Stimulated activated CD4-positive, alpha-beta T cell treated with anti-CD3 and anti-CD28 coated beads, Interleukin-4, amount 100 ng/mL, for 1 hour (primary cell): ENCODE measurements at places on chromosomes 1 and 21.

DNA sequence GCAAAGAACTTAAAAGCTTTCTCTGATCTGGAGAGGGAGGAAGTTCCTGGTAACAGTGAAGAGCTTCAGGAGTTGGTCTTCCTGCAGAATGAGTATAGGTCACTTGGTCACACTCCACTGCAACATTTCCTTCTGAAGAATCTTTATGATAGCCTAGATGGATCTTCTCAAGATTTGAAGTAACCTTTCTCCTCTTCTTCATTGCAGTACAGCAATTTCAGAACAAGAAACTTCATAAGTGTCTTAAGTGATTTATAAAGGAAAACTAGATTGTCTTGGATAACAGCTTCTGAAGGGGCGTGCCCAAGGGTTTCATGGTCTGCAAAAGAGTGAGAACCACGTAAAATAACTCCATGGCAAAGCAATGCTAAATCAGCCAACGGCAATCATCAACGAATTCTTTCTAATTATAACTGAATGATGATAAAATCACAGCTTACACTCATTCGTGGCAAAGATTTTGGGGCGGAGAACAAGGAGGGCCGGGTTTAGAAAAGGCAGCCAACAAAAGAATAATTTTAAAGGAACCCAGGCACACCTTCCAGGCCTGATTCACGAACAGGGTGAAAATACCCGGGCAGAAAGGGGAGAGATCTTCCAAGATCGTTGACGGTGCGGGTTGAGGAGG, 53.9 kb upstream of the ASPM start:
- no peak for DNase-seq

DNA sequence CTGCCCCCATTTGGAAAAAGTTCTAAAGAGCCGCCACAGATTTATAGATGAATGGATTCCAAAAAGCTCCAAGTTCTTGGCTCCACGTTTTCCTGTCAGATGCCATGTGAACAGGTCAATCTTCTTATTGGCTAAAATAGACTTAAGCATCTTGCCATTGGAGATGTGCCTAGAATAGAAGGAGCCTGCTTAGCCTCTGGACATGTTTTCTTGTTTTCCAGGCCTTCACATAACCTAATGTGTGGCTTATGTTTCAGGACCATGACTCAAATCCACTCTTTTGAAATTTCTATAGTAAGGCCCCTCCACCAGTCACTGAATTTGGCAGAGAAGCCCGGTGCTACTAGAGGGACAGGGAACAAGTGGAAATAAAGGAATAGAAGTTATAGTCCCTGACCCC, 31.5 kb downstream of the PHC2 start:
- DNase-seq, result no peak

- no peak for DNase-seq
Observed at GRCh38 chr1:60753036-60753900, 329.1 kb upstream of the NFIA start.

- no peak for DNase-seq
Observed at GRCh38 chr1:219039682-219040154, 134.0 kb upstream of the LYPLAL1 start.

DNA sequence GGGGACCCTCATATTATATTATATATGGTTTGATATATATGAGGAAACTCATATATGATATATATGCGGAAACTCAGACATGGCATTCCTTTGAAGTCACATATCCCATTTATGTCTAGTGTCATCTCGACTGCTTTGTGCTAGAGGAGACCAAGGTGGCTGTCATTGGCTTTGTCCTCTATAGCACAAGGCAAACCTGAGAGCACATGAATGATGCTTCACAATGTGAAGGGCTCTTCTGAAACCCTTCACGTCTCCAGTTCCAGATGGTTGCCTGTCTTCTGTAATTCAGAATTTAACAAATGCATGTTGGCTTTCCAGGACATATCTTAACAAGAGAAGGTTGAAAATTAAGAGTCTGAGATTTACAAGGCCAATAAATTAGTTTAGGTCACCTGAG, 303.6 kb downstream of the BARHL2 start:
- no peak for DNase-seq

- DNase-seq, result no peak
Observed at GRCh38 chr1:205794011-205794730, 18.8 kb downstream of the SLC41A1 start.

DNA sequence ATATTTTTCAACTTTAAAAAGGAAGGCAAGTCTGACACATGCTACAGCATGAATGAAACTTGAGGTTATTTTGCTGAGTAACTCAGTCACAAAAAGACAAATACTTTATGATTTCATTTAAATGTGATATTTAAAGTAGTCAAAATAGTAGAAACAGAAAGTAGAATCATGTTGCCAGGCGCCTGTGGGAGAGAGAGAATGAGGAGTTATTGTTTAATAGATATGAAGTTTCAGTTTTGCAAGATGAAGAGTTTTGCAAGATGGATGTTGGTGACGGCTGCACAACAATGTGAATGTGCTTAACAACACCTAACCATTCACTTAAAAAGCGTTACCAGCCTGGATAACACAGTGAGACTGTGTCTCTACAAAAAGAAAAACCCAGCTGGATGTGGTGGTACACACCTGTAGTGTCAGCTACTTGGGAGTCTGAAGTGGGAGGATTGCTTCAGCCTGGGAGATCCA, 20.7 kb upstream of the ATP1A1 start:
- peak; percentile 17 for DNase-seq

- DNase-seq, result no peak
Observed at GRCh38 chr1:205353612-205354011, 3.1 kb downstream of the KLHDC8A start.

GRCh38 chr1:64139877-64140276, 63.5 kb upstream of the UBE2U start:
- no peak for DNase-seq

- DNase-seq, result no peak
Observed at GRCh38 chr1:171484760-171485374, 463 bp upstream of the PRRC2C start.

DNA sequence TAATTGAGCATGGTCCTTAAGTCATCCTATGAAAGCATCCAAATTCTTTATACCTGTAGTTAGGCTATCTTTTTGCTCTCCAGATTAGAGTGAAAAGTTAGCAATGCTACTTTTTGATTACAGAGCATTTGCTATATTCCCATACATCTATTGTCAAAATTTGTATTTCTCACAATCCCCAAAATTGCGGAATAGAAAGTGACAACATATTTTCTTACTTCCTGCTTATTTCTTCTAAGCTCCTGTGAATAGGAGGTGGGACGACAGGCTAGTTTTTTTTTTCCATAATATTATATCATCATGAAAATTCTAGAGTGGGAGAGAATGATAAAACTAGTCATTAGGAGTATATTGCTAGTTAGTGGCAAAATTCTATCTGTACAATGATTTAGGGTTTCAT, 264.0 kb upstream of the DPYD start:
- no peak for DNase-seq

DNA sequence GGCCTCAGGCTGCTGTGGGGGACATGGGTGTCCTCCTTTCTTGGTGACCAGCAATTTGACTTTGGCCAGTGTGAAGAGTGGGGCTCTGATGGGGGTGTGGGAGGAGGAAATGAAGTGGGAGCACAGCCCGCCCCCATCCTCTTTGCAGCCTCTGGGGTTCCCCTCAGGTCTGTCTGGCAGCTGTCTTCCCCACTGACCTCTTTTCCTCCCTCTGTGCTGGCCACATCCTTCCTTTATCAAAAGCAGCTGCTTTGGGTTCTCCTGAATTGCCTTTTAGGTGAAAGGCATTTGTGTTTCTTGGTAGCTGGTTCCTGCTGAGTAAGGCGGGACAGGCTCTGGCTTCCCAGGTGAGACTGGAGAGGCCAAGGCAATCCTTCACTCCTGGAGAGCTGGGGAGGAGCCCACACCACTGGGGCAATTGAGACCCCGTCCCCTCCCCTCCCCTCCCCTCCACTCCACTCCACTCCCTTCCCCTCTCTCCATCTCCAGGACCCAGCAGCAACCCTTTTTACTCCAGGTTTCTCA, 24.9 kb downstream of the PCAT6 start:
- DNase-seq, result no peak

DNA sequence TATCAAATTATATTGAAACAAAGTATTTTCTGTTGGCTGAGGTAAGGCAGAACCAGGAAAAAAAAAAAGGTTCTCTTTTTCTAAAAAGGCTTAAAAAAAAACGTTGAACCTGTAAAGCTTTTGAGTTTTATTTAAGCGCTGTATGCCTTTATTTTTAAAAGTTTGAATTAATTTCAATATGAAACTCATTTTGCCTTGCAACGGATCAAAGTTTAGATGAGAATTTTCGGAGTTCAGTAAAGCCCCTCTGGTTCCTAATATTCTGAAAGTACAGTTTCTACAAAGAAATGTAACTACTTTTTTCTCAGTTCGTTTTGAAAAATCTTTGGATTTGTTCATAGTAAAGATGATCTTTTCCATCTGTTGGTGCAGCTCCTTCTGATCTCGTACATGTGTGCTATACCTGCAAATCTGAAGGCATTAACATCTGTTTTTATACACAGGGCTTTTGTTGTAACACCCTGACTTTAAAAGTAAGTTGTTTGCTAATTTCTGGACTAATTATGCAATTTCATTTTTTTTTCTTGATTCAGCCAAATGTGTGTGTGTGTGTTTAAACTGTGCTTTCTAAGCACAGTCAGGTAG, 1.7 kb downstream of the ZBTB18 start:
- no peak for DNase-seq

DNA sequence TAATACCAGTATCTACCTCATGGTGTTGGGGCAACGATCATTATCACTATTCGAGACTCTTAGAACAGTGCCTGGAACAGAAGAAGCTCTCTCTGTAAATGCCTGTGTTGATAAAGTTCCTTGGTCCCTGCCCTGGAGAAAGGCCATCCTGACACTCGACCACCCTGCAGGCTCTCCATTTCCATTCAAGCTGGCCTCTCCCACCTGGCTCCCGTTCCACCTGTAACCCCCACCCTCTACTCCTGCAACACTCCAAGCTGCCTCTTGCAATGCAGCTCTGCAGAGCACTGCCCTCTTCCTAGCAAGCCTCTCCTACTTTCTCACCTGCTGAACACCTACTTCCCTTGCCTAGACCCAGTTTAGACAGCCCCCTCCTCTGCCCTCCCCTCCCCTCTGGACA, 6.1 kb downstream of the SPOCD1 start:
- DNase-seq, result no peak

GRCh38 chr1:27299385-27300271, 22.3 kb upstream of the TMEM222 start:
- DNase-seq, result no peak

DNA sequence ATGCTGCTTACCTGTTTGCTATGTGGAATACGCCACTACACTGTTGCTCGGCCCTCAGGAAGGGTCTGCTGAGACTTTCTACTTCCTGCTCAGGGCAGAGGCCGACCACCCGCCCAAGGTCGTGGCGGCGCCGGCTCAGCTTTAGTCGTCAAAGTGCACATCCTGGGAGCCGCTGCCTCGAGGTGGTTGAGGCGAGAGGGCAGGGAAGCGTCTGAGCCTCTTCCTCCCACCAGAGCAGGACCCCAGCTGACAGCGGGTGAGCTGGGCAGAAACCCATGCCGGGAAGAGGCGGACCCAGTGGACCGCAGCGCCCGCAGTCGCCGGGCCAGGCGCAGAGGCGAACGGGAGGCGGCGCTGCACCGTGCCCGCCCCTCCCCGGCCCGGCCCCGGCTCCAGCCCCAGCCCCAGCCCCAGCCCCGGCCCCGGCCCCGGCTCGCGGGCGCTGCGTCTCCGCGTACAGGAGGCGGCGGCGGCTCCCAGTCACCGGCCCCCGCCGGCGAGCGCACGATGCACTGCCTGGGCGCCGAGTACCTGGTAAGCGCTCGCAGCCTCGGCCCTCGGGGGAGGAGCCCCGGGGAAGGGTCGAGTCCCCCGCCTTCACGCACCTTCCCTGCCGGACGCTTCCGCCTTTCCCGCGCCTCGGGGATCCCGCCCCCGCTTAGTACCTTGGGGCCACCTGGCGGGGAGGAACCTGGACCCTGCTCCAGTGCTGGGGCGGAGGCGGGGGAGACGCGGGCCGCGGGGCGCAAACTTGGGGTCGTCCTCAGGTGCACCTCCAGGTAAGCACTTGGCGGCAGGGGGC, at the start of gene SLC44A3:
SLC44A3 (plus strand) TSS at position 413 of the 802 bp plus-strand sequence; CDS start at position 508, 95 bp downstream.
- peak; percentile 3 for DNase-seq

DNA sequence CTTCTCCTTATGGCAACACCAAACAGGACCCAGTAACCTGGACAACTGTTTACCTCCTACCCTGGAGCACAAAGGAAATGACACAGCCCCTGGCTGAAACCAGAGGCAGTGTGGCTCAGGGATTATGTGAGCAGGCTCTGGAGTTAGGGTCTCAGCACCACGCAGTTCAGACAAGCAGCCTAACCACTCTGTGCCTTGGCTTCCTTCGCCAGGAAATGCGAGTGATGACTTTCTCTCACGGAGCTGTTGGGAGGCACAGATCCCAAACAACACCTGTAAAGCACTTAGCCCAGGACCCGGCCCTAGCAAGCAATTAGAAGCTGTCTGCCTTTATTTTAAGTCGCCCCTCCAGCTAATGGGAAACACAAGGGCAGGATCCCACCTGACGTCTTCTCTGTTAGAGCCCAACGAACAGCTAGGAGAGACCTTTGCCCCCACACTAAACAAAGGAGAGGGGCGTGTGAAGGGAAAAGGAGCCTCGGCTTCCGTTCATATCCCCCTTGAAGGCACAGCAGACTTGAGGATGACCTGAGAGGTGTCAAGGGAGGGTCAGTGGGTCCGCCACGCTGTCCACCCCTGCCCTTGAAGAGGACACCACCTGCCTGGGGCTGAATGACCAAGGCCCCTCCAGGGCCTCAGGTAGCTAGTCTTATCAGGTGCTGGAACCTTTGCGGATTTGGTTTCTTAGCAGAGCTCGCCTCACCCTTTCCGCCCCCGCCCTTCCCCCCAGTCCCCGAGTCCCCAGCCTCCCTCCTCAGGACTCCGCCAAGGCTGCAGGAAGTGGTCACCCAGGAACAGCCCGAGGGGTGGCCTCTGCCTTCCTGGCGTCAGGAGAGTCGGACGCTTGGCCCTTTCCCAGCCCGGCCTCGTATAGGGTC, 860 bp downstream of the TMEM63A start:
- peak; percentile 35 for DNase-seq

DNA sequence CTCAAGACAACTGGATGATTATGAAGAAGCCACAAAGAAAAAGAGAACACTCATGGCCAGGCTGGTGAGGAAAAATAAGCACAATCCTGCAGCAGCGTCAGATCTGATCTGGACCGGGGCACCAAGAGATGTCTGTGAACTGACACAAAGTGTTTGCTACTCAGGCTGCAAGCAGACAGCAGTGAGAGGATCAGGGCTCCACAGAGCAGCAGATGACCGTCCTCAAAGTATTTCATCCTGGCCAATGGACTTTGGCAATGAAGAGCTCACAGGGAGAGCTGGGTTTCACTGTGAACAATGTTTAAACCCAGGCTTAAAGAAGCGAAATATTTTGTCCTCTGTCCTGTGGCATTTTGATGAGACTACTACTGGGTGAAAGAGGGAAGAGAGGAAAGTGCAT, 299.2 kb downstream of the GPATCH2 start:
- no peak for DNase-seq

GRCh38 chr21:29753216-29753615, 186.6 kb downstream of the GRIK1 start:
- DNase-seq, result no peak
